ENCODE measurements at places on chromosomes 5 and 9.

DNA sequence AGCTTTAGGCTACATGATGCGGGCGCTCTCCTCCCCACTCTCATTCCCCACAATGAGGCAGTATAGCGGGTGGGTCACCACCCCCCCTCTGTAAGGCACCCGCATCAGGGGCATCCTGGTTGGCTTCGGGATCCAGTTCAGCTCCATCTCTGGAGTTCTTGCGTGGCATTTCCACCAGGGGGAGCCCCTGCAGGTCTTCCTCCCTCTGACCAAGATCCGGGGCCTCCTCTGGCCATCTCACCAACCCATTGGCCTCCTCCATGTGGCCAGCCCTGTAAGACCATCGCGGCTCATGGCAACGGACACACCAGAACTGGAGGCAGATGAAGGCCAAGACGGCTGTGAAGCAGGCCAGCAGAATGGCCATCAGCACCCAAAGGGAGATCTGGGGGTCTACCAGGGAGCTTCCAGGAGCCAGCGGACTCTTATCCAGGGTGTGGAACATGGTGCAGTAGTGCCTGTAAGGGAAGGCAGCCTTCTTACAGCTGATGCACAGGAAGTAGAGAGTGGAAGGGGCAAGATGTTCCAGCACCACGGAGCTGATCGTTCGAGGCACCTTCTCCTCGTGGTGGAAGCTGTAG lies 77.0 kb downstream of the CYFIP2 start:
- DNase-seq = peak; percentile 45

DNA sequence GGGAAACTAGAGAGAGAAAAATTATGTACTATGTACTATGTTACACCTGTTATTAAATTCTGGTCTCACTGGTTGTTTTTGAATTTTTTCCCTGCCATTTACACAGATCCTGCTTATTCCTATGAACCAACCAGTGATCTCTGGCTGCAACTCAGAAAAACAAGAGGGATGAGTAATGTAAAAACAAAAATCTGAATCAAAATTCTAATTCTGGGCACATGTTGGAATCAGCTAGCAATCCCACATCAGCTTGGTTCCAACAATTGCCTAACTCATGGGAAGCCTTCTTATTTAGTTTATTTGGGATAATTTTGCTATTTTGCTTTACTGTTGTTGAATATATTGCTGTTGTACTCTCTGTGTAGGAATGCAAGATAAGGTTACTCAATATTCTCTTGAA lies 78.3 kb downstream of the PLK2 start:
- DNase-seq = no peak

GRCh38 chr5:37867654-37868053 lies 27.8 kb upstream of the GDNF start:
- no peak for DNase-seq

- DNase-seq = no peak
Observed at GRCh38 chr9:84974855-84975254, 305.3 kb downstream of the NTRK2 start.

- DNase-seq = no peak
Observed at GRCh38 chr5:172175263-172175719, 12.7 kb downstream of the STK10 start.

DNA sequence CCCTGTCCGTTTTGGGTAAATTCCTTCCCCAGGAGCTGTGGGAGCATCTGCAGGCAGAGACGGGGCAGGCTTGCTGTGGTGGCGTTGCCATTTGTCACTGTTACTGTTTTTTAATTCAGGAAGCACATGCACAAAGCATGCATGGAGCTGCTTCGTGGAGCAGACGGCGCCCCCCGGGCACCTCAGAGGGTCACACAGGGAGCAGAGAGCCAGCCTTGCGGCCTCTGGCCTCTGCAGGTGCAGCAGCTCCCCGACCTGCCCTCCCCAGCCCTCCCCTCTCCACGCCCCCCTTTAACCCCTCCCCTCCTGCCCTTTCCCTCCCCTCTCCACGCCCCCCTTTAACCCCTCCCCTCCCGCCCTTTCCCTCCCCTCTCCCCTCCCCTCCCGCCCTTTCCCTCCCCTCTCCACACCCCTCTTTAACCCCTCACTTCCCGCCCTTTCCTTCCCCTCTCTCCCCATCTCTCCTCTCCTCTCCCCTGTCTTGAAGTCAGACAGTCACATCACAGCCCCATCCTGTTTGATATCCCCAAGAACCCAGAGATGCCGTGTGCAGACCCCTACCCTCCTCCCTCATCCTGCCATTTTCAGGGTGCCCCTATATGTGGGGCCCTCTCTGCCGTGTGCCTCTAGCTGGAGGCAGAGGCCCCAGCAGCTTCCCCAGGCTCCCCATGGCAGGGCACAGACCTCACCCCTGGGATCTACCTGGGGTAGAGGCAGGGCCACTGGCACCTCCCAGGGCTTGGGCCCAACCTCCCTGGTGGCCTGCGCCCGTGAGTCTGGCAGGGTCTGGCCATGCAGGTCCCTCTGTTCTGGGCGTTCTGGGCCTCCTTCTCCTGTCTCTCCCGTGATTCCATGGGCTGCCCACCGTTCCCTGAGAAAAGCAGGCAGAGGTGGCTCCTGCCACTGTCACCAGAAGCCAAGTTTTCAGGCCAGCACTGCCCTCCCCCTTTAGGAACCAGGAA lies 29.6 kb upstream of the UBAC1 start:
- peak; percentile 47 for DNase-seq
